Stromal cell of bone marrow (primary cell): ENCODE measurements at places on chromosomes 4 and X.

DNA sequence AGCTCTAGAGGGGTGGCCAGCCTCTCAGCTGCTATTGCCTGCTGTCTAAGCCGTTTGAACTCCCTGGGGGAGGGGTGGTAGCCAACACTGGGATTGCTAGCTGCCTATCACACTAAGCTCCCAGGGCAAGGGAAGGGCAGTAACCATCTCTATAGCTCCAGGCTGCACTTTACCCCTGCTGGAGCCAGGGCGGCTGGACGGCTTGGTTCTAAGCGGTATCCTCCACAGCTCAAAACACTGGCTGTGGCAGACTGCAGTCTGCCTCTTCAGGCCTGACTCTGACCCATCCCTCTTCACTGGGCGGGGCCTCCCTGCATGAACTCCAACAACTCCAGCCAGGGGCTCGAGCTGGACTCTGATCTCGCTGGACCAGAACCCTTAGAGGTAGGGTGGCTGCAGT is 55.3 kb upstream of the GNRHR start:
- no peak for DNase-seq

DNA sequence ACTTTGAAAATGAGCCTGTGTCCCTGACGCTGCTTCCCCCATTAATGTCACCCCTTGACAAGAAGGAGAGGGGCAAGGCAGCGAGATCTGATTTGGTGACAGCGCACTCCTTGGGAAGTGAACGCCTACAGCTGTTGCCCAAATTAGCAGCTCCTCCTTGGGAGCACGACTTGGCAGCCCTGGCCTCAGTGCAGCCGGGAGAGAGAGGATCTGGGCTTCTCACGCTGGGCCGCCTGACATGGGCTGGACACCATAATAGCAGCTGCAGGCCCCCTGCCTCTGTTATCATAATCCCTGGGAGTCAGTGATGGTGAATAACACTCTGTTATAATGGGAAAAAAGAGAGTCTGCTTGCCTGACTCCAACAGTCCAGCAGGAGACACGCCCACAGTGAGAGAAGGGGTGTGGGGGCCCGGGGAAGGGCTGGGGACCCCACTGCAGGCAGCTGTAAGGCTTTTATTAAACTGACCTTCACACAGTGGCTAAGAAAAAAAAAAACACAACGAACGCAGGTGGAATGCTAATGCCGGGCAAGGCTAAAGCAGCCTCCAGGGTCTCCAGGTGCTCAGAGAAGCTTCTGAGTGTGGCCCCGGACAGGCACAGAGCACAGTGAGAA is 73.3 kb downstream of the PSAPL1 start:
- DNase-seq = no peak

DNA sequence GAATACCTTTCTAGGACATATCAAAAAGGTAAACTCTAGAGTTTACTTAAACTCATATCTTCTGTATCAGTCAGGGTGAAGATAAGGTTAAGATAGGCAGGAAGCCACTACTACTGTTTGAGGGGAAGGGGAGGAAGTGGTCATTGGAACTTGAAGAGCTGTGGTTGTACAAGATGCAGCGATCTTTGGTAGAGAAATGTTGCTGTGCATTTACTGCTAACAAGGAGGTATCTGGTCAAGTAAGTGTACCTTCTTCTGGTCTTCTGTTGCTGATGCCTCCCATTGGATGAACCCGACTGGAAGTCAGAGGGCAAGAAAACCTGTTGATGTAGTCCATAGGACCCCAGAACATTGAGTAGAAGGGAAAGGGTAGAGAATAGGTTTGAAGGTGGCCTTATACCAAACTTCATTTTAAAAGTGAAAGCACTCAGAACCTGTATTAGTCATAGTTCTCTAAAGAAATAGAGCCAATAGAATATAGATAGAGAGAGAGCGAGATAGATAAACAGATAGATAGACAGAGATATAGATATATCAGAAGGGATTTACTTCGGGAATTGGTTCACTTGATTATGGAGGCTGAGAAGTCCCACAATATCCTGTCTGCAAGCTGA is 47.9 kb upstream of the TSPAN5 start:
- DNase-seq = no peak

DNA sequence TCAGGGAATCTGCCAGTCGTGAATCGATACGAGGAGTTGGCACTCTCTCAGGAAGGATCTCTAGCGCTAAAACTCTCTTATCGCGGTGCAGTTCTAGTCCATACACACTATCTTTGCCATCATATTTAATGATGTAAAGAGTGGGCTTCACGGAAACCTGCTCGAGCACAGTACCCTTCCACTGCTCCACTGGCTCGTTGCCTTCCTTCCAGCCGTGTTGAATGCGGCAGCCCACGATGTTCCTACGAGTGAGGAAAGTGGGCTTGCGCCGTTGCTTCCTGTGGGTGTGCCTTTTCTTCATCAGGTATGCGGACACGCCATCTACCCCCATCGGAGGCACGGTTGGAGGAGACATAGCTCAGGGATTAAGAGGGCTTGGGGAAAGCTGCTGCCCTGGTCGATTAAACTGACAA is 661 bp downstream of the SPIN4 start:
- DNase-seq = no peak

- no peak for DNase-seq
Measured at GRCh38 chr4:56086073-56086541, 137.4 kb downstream of the CEP135 start.

DNA sequence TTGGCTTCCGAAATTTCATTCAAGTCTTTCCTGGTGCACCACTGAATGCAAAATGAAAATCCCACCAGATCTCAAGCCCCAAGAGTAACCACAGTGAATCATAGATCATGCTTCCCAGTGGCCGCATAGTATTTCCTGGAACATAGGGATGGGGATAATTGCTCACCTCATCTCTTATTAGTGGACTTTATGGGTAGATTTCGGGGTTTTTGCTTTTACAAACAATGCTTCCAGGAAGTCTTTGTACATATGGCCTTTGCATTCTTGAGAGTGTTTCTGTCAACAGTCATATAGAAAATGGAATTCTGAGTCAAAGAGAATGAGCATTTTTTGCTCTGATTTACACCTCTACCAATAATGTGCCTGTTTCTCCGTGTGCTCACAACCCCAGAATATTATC is 53.4 kb downstream of the PPEF2 start:
- DNase-seq = no peak
